ENCODE measurements at places on chromosomes 1 and 21.

GRCh38 chr1:212701910-212702309 is 2.3 kb upstream of the BATF3 start:
- DNase-seq, result no peak

- DNase-seq, result no peak
Observed at GRCh38 chr1:180926164-180926981, 13.7 kb downstream of the KIAA1614 start.

GRCh38 chr1:224373008-224373590 is 16.4 kb downstream of the CNIH4 start:
- DNase-seq, result no peak

DNA sequence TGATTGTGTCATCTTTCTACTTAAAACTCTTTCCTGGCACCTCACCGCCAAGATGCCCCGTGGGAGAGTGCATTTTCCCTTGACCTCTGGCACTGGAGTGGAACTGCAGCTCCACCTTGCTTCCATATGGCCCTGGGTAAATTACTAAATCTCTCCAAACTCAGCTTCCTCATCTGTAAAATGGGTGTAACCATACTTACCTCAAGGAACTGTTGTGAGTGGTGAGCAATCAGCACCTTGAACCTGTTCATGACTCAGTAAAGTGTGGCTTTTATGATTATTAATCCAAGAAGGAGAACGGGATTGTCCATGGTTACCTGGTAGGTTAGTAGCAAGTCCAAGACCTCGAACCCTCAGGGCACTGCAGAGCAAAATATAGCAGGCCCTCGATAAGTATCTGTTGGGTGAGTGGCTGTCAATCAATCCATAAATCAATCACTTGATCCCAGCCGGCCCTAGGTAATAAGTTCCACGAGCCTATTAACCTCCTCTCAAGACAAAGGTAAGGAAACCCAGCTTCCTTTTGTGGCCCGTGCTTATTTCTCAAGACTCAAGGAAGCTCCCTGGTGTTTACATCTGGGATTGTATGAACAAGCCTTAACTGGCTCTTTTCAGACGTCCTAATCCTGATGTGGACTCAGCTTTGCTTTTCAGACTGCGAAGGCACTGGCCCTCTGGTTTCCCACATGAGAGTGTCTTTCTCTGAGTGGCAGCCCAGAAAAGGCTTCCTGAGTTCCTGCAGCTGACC is 114.0 kb upstream of the GJB5 start:
- no peak for DNase-seq

DNA sequence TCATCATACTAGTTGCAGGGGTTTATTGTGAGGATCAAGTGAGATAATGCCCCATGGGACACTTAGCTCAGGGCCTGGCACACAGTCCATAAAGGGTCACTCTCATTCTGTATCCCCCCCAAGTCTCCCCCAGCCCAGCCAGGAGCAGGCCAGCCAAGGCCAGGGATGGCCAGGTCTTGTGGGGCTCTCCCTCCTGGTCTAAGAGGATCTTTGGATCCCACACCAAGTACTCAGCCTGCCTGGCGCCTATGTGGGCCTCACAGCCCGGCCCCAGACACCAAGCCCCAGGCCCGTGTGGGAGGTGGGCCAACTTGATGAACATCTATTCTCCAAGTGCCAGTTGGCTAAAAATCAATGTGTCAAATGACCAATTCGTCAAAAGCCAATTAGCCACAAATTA is 117.8 kb downstream of the GLIS1 start:
- no peak for DNase-seq

DNA sequence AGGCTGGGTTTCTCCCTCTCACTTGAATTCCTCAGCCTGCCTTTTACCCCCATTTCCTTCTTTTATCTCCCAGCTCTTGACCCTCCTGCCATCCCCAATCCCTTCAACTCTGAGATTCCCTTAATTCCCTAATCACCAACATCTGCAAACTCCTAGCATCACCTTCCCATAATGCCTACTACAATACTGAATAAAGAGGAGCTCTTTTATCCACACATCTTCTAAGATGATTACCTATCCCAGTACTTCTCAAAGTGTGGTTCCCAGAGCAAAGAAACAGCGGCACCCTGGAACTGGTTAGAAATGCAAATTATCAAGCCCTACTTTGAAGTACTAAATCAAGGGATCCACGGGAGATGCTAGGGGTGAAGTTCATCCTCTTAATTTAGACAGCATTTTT is 21.2 kb upstream of the UBE2U start:
- DNase-seq, result no peak

DNA sequence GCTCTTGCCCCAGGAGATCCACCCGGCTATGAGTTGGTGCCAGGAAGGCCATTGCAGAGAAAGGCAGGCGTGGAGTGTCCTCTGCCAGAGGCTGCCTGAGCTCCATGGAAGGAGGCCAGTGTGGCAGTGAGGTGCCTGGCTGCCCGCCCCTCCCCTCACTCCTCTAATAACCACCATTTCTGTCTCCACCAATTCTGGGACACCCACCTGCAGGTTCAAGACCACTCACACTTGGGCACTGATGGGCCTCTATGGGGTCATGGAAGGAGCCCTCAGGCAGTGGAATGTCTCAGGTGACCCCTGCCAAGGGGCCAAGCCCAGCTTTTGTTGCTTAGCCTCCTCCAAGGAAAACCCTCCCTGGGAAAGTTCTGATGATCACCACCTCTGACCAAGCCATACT is 731.6 kb downstream of the MATN1 start:
- DNase-seq, result no peak

- no peak for DNase-seq
Observed at GRCh38 chr1:3471356-3472087, 17.1 kb downstream of the ARHGEF16 start.

Data from cortex of kidney (tissue), 1 donor.